ENCODE measurements at places on chromosomes 6 and 20.

GRCh38 chr20:23366384-23366783 is 4.4 kb downstream of the GZF1 start:
- no peak for DNase-seq

GRCh38 chr6:3061501-3061941 is 6.8 kb upstream of the RIPK1 start:
- no peak for DNase-seq

- no peak for DNase-seq
Measured at GRCh38 chr6:43926634-43927531, 156.9 kb downstream of the VEGFA start.

- no peak for DNase-seq
Measured at GRCh38 chr6:89118931-89119330, 1.1 kb upstream of the SRSF12 start.

DNA sequence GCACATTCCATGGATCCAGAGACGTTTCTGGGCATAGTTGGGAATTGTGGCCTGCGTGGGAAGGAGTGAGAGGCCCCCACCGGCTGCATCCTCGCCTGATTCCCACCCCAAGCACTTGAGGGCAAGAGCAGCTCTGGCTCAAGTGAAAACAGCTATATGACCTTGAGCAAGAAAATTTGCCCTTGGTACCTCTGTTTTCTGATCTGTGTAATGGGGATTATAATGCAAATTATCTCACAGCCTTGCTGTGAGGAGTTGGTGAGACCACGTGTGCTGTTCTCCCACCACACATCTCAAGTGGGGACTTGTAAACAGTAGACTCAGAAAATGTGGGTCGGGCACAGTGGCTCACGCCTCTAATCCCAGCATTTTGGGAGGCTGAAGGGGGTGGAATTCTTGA is 602 bp downstream of the TGM6 start:
- no peak for DNase-seq

- no peak for DNase-seq
Measured at GRCh38 chr6:129672341-129672682, 37.7 kb downstream of the ARHGAP18 start.

- no peak for DNase-seq
Measured at GRCh38 chr6:163751032-163751525, 336.6 kb downstream of the QKI start.

DNA sequence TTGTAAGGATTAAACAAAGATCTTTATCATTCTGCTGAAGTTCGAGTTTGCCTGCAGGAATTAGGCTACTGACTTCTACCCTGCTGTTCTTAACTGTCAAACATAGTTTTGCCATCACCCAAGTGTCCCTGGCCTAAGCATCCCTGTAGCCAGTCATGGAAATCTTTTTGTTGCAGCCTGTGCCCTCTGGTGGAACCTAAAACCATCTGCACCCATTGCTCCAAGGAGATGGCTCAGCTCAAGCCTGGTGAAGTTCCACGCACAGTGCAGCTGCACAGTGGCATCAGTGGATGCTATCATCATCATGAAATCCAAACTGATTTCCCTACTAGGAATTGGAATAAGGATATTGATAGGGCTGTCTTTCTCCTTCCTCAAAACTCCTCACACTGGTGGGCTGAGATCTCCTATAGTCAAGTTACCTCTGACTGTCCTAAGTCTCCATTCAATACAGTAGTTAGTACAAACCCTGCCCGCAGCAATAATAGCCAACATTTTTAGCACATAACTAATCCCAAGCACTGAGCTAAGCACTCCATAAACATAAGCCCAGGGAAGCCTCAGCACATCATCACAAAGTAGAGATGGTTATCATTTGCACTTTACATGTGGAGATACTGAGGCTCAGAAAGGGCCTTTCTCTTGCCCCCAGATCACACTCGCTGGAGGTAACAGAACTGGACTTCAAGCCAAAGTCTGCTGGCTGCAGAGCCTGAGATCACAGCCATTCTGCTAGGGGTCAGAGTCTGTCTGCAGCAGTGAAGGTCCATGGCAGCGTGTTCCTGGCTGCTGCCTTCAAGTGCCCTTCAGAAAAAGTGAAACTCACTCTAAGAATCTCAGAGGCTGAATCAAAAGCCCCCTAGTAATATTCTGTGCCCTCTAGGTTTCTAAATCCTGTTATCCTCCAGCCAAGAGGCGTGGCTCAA is 77.2 kb upstream of the MC3R start:
- no peak for DNase-seq

DNA sequence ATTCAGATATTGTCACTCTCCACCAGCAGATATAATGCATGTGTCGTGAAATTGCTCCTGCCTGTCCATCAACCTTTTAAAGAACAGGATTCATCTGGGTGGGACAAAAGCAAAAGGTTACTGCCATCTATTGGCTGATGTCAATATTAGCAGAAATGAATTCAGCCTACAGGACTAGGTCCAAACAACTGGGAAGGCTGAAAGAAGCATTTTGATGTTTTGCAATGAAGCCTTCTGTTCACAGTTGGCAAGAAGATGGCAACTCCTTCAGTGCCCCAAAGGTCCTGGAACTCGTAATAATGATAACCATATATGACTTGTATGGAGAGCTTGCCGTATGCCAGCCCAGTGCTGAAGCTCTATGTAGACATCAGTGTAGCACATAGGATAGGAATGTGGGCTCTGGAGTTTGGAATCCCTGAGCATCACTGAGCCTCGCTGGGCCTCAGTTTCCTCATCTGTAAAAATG is 7.5 kb downstream of the BCAS1 start:
- no peak for DNase-seq

GRCh38 chr6:40882323-40882997 is 156.6 kb downstream of the UNC5CL start:
- DNase-seq, result no peak

All from omental fat pad (tissue), 4 donors.